ENCODE measurements at places on chromosomes 16 and 17.
A peak's percentile ranks its signal among the peaks of the same experiment; 100 is the strongest.

- H3K27me3 ChIP-seq: no peaks in the 10 kb centered on the region
- H3K4me3 ChIP-seq: no peak overlapping the region
- H3K27ac ChIP-seq: no peak overlapping the region
- no peak for DNase-seq
- no peaks in the 10 kb centered on the region for H3K4me1 ChIP-seq
These were observed 40.7 kb downstream of the CCDC182 start for GRCh38 chr17:57704448-57704847.

DNA sequence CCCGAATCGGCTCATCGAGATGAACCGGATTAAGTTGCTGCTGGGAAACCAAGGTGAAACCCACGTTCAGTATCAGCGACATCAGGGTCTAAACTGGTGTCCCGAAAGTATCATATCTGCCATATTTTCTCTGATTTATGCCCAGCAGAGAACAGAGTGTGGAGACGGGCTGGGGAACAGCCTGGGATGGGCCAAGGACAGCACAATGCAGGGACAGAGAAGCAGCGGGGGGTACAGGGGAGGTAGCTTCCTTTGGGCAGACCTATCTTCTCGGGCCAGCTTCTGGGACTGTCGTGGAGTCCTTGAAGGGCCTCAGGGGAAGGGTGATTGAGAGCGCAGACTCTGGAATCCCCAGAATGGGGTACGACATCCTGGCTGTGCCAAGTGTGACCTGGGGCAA lies 17.5 kb upstream of the MLKL start:
- no peaks in the 10 kb centered on the region for H3K27me3 ChIP-seq
- H3K4me3 ChIP-seq: no peak overlapping the region
- H3K27ac ChIP-seq: no peak overlapping the region
- no peak for DNase-seq

GRCh38 chr16:85998868-85999729 lies 100.1 kb downstream of the IRF8 start:
- H3K27ac ChIP-seq: no peak overlapping the region
- H3K36me3 ChIP-seq: no peaks in the 10 kb centered on the region
- H3K4me3 ChIP-seq: no peak overlapping the region
- no peaks in the 10 kb centered on the region for H3K4me1 ChIP-seq
- no peaks in the 10 kb centered on the region for H3K27me3 ChIP-seq
- no peak for DNase-seq

GRCh38 chr17:46841561-46842379 lies 9.6 kb upstream of the WNT9B start:
- H3K4me1 ChIP-seq: peaks cover 10% of the 10 kb centered on the region
- no peak overlapping the region for H3K27ac ChIP-seq
- peaks cover 3% of the 10 kb centered on the region for H3K27me3 ChIP-seq
- no peak overlapping the region for H3K4me3 ChIP-seq

- H3K36me3 ChIP-seq: no peaks in the 10 kb centered on the region
- DNase-seq: no peak
- no peak overlapping the region for H3K27ac ChIP-seq
- no peaks in the 10 kb centered on the region for H3K4me1 ChIP-seq
These were observed 14.0 kb upstream of the RBFOX3 start for GRCh38 chr17:79624718-79625478.

- H3K36me3 ChIP-seq: no peaks in the 10 kb centered on the region
- peak overlapping the region; percentile 57 for H3K4me3 ChIP-seq
- peak; percentile 93 for DNase-seq
- H3K4me1 ChIP-seq: peaks cover 31% of the 10 kb centered on the region
These were observed 939 bp downstream of the BCL6B start for GRCh38 chr17:7023576-7024401.

DNA sequence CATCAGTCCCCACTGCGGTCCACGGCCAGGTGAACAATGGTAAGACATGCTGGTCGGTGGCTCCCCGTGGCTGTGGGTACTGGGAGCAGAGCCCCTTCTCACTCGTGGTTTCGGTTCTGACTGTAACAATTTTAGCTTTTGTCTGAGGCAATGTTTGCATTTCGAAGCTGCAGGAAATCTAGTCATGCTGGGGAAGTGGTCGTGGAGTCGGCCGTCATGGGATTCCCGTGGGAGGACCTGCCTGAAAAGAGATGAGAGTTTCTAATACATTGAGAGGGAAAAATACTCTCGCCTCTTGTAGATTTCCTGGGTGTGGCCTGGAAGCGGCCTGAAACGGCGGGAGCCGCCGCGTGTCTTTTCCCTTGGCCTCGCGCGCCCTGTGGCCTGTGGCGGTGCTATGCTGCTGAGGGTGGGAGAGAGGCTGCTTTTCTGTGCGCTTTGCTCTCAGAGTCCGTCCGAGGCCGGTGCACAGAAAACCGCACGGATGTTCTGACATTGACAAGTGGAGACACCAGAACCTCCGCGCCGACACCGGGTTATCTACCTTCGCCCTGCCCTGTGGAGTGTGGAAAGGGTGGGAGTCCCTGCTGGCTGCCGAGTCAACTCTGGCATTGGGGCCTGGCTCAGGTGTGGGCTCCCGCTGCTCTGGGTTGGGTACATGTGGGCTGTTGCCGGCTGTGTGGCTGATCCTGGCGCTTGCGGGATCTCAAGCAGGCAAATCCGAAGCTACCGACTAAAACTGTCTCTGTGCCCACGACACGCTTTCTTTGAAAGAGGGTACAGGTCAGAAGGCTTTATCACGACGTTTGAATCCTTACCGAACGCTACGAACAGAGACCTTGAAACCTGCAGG lies 60.8 kb downstream of the WDR45B start:
- H3K36me3 ChIP-seq: peaks cover 57% of the 10 kb centered on the region
- no peaks in the 10 kb centered on the region for H3K27me3 ChIP-seq
- H3K4me1 ChIP-seq: peaks cover 42% of the 10 kb centered on the region

GRCh38 chr16:83989300-83989699 lies 21.3 kb downstream of the NECAB2 start:
- H3K36me3 ChIP-seq: no peaks in the 10 kb centered on the region
- H3K27ac ChIP-seq: no peak overlapping the region
- H3K27me3 ChIP-seq: peaks cover 74% of the 10 kb centered on the region
- DNase-seq: no peak

GRCh38 chr16:76835339-76835738 lies 355.7 kb upstream of the MON1B start:
- H3K36me3 ChIP-seq: no peaks in the 10 kb centered on the region
- H3K27me3 ChIP-seq: no peaks in the 10 kb centered on the region
- no peaks in the 10 kb centered on the region for H3K4me1 ChIP-seq

DNA sequence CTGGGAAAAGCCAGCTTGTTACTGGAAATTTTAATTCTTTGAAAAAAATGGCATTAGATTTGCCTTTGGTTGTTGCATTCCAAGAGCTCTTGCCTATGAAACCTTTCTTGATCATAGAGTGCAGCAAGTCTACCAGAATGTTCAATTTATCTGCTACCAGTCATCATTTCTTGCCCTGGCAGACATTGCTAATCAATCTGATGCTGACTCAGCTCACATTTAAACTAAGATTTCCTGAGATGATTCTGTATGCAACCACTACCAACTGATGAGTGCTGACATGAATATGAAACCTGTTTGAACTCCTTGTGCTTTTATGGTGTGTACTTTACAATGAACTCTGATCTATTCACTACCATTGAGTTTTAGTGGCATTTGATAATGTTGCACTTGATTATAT lies 166.5 kb upstream of the SALL1 start:
- H3K27ac ChIP-seq: no peak overlapping the region
- no peaks in the 10 kb centered on the region for H3K4me1 ChIP-seq
- no peak overlapping the region for H3K4me3 ChIP-seq
- H3K36me3 ChIP-seq: no peaks in the 10 kb centered on the region
- H3K27me3 ChIP-seq: no peaks in the 10 kb centered on the region

DNA sequence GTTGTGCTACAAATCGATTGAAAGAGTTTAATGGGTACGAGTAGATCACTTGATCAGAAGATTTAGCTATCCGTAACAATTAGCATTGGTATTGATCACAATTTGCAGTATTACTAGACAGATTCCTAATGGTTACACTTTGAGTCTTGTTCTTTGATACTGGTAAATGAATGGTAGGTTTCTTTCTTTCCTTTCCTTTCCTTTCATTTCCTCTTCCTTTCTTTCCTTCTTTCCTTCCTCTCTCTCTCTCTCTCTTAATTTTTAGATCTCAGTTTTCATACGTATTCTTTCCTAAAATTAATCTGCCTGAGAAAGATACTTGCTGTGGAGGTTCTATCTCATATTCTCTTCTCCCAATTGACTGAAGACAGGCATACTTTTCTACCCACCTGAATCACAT lies 17.9 kb downstream of the CPD start:
- no peak overlapping the region for H3K4me3 ChIP-seq
- no peaks in the 10 kb centered on the region for H3K27me3 ChIP-seq
- H3K36me3 ChIP-seq: no peaks in the 10 kb centered on the region
- no peak overlapping the region for H3K27ac ChIP-seq
- no peak for DNase-seq

DNA sequence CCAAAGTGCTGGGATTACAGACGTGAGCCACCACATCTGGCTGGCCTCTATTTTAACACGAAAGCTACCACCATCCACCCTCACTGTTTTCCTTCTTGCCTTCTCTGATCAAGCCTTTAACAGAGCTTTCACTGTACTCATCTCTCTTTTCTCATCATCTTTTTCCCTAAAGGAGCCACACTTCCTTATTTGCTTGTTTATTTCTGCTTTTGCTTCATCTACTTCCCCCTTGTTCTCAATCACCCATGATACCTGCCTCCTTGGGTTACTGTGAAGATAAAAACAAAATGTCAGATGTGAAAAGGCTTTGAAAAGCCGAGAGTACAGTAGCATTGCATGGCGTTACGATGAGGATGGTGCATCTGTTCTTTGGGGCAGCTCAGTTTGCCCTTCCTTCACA lies 79.9 kb downstream of the ZNF18 start:
- H3K4me1 ChIP-seq: no peaks in the 10 kb centered on the region
- no peaks in the 10 kb centered on the region for H3K27me3 ChIP-seq
- H3K27ac ChIP-seq: no peak overlapping the region

- H3K4me1 ChIP-seq: no peaks in the 10 kb centered on the region
- H3K4me3 ChIP-seq: no peak overlapping the region
- H3K27me3 ChIP-seq: peaks cover 10% of the 10 kb centered on the region
- DNase-seq: no peak
- no peaks in the 10 kb centered on the region for H3K36me3 ChIP-seq
These were observed 6.4 kb downstream of the DPEP1 start for GRCh38 chr16:89619840-89620239.

DNA sequence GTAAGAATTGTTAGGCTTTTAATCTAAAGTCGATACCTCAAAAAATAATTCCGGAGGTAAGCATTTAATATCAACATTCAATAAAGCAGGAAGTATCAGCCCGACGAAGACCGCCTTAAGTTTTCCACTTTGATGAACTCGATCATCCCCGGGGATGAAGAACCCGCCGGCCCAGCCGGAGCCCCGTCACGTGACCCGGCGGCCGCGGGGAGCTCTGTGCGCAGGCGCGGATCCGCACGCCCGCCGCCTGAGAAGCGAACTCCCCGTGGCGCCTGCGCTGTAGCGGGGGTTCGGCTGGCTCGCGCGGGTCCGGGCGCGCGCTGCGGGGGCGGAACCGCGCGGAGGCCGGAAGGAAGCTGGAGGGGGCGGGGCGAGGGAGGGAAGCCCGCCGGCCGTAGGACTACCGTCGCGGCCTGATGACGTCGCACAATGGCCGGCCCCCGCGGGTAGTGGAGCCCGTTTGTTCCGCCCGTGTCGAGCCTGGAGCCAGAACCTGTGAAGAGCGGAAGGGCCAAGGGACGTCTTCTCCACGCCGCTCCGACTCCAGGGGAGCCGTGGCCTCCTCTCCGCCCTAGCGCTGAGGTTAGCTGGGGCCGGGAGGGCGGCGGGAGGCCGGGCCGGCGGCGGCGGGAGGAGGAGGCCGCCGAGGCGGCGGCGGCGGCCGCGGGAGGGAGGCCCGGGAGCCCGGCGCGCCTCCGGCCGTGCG lies at the start of gene ZC3H18:
ZC3H18 (plus strand) TSS at position 419 of the 706 bp plus-strand sequence. CDS start 6,721 bp downstream, outside the sequence.
- peaks cover 4% of the 10 kb centered on the region for H3K36me3 ChIP-seq
- peaks cover 22% of the 10 kb centered on the region for H3K4me1 ChIP-seq
- peak within 1 kb of the TSS; percentile 90 for H3K4me3 ChIP-seq

GRCh38 chr17:73205459-73205961 lies 12.7 kb downstream of the COG1 start:
- H3K4me3 ChIP-seq: no peak overlapping the region
- no peak for DNase-seq
- H3K36me3 ChIP-seq: peaks cover 46% of the 10 kb centered on the region
- H3K27ac ChIP-seq: no peak overlapping the region
- peaks cover 23% of the 10 kb centered on the region for H3K4me1 ChIP-seq

DNA sequence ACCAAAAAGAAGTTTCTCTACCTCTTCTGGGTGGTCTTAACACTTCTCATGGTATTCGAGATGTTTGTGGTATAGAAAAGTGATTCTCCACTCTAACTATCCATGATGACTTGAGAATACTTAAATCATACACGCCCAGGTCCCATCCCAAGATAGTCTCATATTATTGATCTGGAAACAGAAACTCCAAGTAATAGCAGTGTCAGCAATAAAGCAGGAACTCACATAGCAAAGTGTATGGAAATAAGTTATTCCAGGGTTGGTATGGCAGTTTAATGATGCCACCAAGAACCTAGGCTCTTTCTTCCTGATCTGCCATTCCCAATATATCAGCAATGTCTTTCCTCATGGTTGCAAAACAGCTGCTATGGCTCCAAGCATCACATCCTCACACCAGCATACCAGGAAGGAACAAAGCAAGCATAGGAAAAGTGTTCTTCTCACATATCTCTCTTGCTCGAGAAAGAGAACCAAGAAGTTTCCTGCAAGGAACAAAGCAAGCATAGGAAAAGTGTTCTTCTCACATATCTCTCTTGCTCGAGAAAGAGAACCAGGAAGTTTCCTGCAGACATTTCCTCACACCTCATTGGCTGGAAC lies 23.6 kb upstream of the TOX3 start:
- DNase-seq: no peak
- no peaks in the 10 kb centered on the region for H3K36me3 ChIP-seq
- H3K4me3 ChIP-seq: no peak overlapping the region

DNA sequence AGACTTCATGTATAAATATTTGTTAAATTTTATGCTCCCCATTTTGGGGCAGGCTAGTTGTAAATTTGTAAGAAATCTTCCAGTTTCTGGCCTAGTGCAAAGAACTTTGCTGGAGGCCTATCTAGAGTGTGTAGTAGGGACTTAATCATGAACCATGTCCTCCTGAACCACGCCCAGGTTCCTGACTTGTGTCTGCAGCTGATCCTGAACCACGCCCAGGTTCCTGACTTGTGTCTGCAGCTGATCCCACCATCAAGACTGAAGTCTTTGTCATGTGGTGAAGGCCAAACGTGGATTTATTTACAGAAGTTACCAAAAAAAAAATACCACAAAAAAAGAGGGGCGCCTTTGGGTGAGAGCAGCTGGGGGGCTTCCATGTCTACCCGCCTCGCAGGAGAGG lies 33.1 kb downstream of the LMF1 start:
- no peaks in the 10 kb centered on the region for H3K27me3 ChIP-seq
- peaks cover 10% of the 10 kb centered on the region for H3K36me3 ChIP-seq
- no peaks in the 10 kb centered on the region for H3K4me1 ChIP-seq
